ENCODE measurements at places on chromosomes 5 and 9. TPM values are rescaled to one million over a fixed set of nuclear protein-coding genes. Genes with fewer than 3 reads are reported as not detected.

DNA sequence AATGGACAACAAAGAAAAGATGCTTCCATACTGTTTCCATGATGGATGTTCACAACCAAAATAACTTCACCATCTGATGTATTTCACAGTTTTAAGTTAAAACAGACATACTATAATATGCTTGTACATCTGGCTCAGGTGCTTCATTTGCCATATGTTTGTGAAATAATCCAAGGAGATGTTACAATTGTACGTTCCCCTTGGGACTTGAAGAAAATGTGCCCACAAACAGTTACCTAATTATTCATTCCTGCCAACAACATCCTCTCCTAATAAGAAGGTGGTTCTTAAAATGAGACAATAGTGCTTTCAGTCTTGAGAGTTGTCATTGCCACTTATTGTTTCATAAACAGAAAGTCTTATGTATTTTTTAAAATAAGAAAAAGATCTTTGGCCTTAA is 33.1 kb upstream of the SMARCA2 start:
- H3K36me3 ChIP-seq, result no peaks in the 10 kb centered on the region
- H3K27me3 ChIP-seq, result no peaks in the 10 kb centered on the region
- no peaks in the 10 kb centered on the region for H3K4me1 ChIP-seq
- DNase-seq, result no peak

- H3K27ac ChIP-seq, result peak overlapping the region; percentile 4
- no peaks in the 10 kb centered on the region for H3K27me3 ChIP-seq
- DNase-seq, result no peak
- peaks cover 35% of the 10 kb centered on the region for H3K4me1 ChIP-seq
- no peak overlapping the region for H3K4me3 ChIP-seq
Measured at GRCh38 chr9:13142776-13143175, 136.7 kb downstream of the MPDZ start.

GRCh38 chr9:78620764-78621163 is 323.8 kb downstream of the PSAT1 start:
- H3K4me1 ChIP-seq, result peaks cover 6% of the 10 kb centered on the region
- H3K4me3 ChIP-seq, result no peak overlapping the region
- no peak overlapping the region for H3K27ac ChIP-seq
- no peak for DNase-seq
- H3K27me3 ChIP-seq, result no peaks in the 10 kb centered on the region

- no peaks in the 10 kb centered on the region for H3K27me3 ChIP-seq
- H3K4me1 ChIP-seq, result no peaks in the 10 kb centered on the region
Measured at GRCh38 chr9:105858006-105858690, 163.8 kb downstream of the TMEM38B start.

GRCh38 chr5:163917747-163918146 is 412.3 kb downstream of the MAT2B start:
- H3K4me1 ChIP-seq, result no peaks in the 10 kb centered on the region
- no peak for DNase-seq
- no peaks in the 10 kb centered on the region for H3K36me3 ChIP-seq

DNA sequence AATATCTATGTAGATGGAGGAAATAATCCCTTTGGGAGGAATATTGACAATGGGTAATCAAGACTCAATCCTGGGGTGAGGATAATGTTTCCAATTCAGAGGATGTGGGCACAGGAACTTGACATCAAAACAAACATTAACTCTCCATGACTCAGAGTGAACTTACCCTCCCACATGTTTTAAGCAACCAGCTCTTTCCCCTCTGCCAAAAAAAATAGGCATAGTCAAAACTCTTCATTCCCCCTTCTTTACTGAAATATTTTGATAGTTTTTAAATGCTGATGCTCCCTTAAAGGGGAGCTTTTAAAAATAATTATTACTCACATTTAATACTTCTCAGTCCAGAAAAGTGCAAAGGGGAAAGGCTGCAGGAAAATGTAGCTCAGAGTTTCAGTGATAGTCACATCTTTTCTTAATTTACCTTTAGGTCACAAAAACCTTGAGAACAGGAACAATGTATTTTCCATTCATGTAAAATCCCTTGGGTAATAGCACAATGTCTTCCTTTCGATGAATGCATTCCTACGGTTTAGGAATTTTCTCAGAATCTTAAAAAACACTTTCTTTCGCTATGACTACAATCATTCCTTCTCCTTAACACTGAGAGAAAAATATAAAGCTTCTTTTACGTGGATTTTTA is 298.4 kb upstream of the GRAMD2B start:
- no peaks in the 10 kb centered on the region for H3K36me3 ChIP-seq
- DNase-seq, result no peak
- H3K4me1 ChIP-seq, result peaks cover 6% of the 10 kb centered on the region
- no peaks in the 10 kb centered on the region for H3K27me3 ChIP-seq

- DNase-seq, result no peak
- H3K4me3 ChIP-seq, result no peak overlapping the region
- no peaks in the 10 kb centered on the region for H3K27me3 ChIP-seq
- no peak overlapping the region for H3K27ac ChIP-seq
- no peaks in the 10 kb centered on the region for H3K4me1 ChIP-seq
Measured at GRCh38 chr5:142872217-142872616, 102.0 kb downstream of the ARHGAP26 start.

- no peaks in the 10 kb centered on the region for H3K36me3 ChIP-seq
- no peak overlapping the region for H3K27ac ChIP-seq
- peaks cover 19% of the 10 kb centered on the region for H3K27me3 ChIP-seq
- peaks cover 13% of the 10 kb centered on the region for H3K4me1 ChIP-seq
- peak; percentile 84 for DNase-seq
Measured at GRCh38 chr5:116361171-116361967, 213.3 kb downstream of the SEMA6A start.

- no peak overlapping the region for H3K27ac ChIP-seq
- H3K36me3 ChIP-seq, result no peaks in the 10 kb centered on the region
Measured at GRCh38 chr9:86099701-86100364, 475 bp upstream of the GOLM1 start.

DNA sequence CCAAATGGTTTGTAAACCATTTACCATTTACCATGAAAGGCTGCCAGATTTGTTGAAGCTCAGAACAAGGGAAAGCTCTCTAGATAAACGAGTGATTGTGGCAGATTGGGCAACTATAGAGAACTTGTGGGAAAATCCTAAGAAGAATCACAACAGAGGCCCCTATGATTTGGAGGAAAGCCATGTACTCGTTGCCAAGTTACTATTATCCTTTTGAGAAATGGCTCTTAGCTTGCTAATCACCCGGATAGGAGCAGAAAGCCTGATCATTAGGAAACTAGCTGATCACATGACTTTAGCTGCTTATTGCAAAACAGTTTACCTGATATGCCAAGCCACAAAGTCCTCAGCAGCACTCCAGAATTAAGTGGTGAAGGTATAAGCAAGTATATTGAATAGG is 23.5 kb upstream of the ATG10 start:
- no peak for DNase-seq
- no peak overlapping the region for H3K4me3 ChIP-seq
- H3K36me3 ChIP-seq, result no peaks in the 10 kb centered on the region
- H3K27ac ChIP-seq, result no peak overlapping the region

- no peaks in the 10 kb centered on the region for H3K36me3 ChIP-seq
- no peak overlapping the region for H3K4me3 ChIP-seq
- no peaks in the 10 kb centered on the region for H3K4me1 ChIP-seq
- DNase-seq, result no peak
Measured at GRCh38 chr5:159456722-159457465, 126.6 kb upstream of the IL12B start.

GRCh38 chr5:43582082-43583005 is 20.6 kb upstream of the NNT start:
- H3K27me3 ChIP-seq, result no peaks in the 10 kb centered on the region
- DNase-seq, result no peak
- no peaks in the 10 kb centered on the region for H3K36me3 ChIP-seq
- H3K27ac ChIP-seq, result no peak overlapping the region

DNA sequence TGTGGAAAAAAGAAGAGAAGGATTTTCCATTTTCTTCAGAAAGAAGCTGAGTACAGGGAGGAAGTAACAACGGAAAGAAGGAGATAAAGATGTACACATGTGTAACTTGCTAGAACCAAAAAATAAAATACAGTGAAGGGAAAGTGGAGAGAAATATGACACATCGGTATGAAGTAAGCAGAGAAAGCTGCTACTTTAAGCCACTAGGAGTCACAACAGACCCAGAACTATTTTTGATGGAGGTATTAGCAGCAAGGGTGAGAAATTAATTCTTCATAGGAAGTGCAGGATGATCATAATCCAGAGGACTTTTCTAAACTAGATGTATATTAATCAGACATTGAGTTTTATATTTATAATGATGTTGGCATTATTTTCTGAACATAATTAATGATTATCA is 88.5 kb downstream of the FAM174A start:
- no peaks in the 10 kb centered on the region for H3K36me3 ChIP-seq
- H3K4me3 ChIP-seq, result no peak overlapping the region
- no peaks in the 10 kb centered on the region for H3K27me3 ChIP-seq
- DNase-seq, result no peak

DNA sequence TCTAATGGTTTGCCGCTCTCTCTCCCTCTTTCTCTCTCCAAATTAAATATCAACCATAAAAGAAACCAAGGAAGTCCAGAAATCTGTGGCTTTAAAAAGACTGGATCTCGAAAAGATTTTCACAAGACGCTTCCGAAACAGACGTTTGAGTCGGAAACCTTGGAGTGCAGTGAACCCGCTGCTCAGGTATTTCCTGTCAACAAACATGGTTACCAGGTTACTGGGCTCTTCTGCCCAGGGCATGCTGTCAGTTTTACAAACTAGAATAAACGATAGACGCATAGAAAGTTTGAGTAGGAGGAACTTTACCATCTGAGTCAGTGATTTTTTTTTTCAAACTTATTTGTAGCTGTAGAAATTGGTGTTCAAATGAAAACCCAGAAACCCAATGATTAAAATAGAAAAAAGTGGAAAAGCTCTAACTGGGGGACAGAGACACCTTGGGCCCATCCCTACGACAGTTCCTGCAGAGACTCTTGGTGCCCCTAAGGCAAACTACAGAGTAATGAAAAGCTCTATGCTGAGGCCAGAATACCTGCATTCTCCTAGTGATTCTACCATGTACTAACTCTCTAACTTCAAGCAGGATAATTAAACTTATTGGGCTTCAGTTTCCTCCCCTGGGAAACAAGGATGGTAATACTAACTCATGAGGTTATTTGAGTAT is 90.0 kb downstream of the DOCK8 start:
- H3K4me1 ChIP-seq, result no peaks in the 10 kb centered on the region
- no peaks in the 10 kb centered on the region for H3K27me3 ChIP-seq
- no peak overlapping the region for H3K27ac ChIP-seq
- no peak for DNase-seq
- H3K36me3 ChIP-seq, result no peaks in the 10 kb centered on the region

DNA sequence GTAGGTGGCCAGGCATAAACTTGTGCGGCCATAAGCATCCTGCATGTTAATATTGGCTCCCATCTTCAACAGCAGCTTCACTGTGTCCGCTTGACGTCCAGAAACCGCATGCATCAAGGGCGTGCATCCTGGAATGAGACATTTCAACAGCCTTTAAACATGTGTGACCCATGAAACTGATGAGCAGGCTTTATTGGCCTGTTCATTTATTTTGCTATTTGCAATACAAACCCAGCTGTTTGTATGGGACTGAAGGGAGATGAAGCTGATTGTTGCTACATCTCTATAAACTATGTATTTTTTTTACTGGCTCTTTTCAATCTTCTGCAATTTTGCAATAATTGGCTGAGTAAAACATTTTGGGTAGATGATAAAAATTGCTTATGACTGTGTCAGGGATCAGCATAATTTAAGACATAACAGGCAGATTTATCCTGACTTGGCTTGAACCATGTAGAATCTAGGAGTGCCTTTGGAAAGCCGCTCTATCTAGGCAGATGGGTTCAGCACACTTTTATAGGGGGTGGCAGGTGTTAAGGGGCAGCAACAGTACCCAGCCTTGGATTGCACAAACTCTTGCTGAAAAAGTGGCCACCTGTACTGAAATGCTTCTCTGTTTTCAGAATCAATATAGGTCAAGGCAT is 56.9 kb downstream of the ANKRD55 start:
- H3K4me1 ChIP-seq, result peaks cover 9% of the 10 kb centered on the region
- H3K4me3 ChIP-seq, result no peak overlapping the region
- no peaks in the 10 kb centered on the region for H3K27me3 ChIP-seq
- no peak overlapping the region for H3K27ac ChIP-seq
- DNase-seq, result no peak

DNA sequence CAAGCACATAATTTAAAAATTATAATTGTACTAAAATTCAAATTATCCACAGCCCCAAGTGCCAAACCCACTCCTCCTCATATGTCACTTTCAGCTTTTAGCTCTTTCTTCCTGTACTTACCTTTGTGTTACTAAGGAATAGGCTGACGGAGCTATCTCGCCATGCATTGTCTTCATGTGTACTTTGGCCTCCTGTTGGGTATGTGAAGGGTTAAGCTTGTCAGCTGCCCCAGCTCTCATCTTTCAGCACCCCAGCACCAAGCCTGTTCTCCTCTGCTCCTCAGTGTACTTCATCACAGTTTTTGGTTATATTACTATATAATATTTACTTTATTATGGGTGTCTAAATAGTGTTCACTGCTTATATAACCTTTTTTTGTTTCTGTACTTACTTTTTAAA is 46.2 kb downstream of the OSTF1 start:
- peak; percentile 31 for DNase-seq
- no peak overlapping the region for H3K27ac ChIP-seq
- H3K4me3 ChIP-seq, result no peak overlapping the region
- H3K36me3 ChIP-seq, result no peaks in the 10 kb centered on the region
- peaks cover 21% of the 10 kb centered on the region for H3K4me1 ChIP-seq

- no peaks in the 10 kb centered on the region for H3K36me3 ChIP-seq
- no peak overlapping the region for H3K4me3 ChIP-seq
- no peak for DNase-seq
- no peaks in the 10 kb centered on the region for H3K27me3 ChIP-seq
- no peak overlapping the region for H3K27ac ChIP-seq
Measured at GRCh38 chr5:39992617-39993202, 567.9 kb upstream of the DAB2 start.

GRCh38 chr5:170552621-170553115 is 48.8 kb downstream of the KCNIP1 start:
- H3K36me3 ChIP-seq, result no peaks in the 10 kb centered on the region
- H3K27ac ChIP-seq, result no peak overlapping the region
- no peak overlapping the region for H3K4me3 ChIP-seq

DNA sequence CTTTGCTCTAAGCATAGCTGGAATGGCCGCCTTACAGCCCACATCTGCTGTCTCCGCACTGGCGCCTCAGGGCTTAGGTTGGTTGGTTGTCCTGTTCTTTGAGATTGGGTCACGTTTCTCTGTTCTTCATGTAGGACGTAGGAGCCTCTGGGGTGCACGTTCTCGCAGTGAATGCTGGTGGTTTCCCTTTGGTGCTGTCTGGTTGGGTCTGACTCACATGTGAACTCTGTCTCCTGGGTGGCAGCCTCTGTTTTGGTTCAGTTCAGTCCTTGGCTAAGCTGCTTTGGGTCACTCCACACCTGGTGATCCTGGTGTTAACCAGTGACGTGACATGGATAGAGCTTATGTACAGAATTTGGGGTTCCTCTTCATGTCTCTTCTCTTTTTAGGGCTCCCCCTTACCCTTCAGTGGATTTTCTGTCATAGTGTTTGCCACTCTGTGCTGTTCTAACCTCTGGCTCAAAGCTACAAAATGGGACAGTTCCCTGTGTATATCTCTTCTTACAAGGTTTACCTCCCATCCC is 12.6 kb upstream of the LPCAT1 start:
- H3K27ac ChIP-seq, result no peak overlapping the region
- H3K27me3 ChIP-seq, result no peaks in the 10 kb centered on the region
- no peak for DNase-seq
- no peaks in the 10 kb centered on the region for H3K4me1 ChIP-seq
- H3K4me3 ChIP-seq, result no peak overlapping the region
- H3K36me3 ChIP-seq, result no peaks in the 10 kb centered on the region

SEMA5A gene
- total RNA-seq, result 11.9 TPM

CCL27 gene
- 0.67 TPM for total RNA-seq

CDC20B gene
- not detected for total RNA-seq

IL5 gene
- not detected for total RNA-seq

CLIC3 gene
- total RNA-seq, result not detected

ADAMTS6 gene
- total RNA-seq, result 14.3 TPM

PCDHB13 gene
- total RNA-seq, result 3.0 TPM

GABRB2 gene
- total RNA-seq, result 0.58 TPM

NUTM2G gene
- not detected for total RNA-seq
